ENCODE measurements at places on chromosomes 4 and X.

- DNase-seq: no peak
Measured at GRCh38 chrX:42809569-42809968, 31.6 kb upstream of the PPP1R2C start.

GRCh38 chrX:131068945-131069719, 11.0 kb downstream of the ARHGAP36 start:
- no peak for DNase-seq

DNA sequence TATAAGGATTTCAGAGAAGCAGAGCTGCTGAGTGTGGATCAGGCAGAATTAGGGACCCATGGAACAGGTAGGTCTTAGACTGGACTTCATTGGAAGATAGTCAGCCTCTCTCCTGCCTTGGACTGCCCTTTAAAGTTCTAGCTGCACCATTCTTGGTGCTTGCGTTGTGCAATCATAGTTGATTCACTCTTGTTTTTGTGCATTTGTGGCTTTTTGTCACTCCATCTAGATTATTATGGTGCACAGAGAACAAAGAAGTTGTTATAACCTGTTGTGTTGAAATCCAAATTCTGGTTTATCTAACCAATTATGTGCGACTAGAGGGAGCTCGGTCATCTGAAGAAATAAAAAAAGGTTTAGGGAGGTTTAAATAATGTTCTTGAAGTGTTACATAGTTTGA, 59.3 kb downstream of the JADE1 start:
- no peak for DNase-seq

- DNase-seq: no peak
Measured at GRCh38 chrX:139049465-139049864, 337.9 kb upstream of the FGF13 start.

DNA sequence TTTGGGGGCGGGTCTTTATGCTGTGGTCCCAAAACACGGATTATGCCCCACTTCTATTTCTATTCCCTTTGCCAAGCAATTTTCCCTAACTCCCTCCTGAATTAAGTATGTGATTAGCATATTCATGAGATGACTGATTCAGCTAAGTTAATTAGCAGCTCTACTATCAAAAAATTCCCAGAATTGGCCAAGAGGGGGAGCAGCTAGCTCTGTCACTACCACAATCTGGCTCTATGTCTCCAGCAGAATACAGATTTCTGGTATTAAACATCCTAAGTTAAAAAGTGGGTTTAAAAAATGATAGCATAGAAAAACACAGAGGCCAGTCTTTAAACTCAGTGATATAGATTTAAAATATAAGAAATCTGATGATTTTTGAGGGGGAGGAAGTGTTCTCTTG, 80.3 kb downstream of the GPC4 start:
- no peak for DNase-seq

DNA sequence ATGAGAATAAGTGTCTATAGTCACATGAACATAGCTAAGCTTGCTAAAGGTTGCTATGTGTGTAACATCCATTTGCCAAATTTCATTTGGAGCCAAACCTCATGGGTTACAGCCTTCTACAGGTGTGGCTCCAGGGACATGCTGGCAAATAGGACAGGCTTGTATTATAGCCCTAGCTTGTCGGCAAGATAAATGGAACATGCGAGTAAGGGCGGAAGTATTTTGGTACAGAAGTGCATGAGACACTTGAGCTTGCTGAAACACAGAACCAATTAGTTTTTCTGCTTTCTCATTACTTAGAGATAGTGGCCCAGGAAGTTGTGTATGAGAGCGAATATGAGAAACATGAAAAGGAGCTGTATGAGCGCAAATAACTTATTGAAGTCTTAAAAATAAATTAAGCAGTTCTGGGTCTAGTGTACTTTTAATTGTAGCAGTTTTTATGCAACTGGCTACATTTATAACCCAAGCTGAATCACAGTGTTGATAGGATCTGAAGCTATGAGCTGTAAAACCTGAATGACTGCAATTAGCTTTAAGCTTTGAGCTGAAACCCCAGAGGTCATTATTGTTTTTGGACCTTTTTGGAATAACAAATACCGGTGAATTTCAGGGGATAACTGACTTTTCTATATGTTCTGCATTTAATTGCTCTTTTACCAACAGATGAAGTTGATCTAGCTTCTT, 64.6 kb downstream of the KDM5C start:
- DNase-seq: no peak

DNA sequence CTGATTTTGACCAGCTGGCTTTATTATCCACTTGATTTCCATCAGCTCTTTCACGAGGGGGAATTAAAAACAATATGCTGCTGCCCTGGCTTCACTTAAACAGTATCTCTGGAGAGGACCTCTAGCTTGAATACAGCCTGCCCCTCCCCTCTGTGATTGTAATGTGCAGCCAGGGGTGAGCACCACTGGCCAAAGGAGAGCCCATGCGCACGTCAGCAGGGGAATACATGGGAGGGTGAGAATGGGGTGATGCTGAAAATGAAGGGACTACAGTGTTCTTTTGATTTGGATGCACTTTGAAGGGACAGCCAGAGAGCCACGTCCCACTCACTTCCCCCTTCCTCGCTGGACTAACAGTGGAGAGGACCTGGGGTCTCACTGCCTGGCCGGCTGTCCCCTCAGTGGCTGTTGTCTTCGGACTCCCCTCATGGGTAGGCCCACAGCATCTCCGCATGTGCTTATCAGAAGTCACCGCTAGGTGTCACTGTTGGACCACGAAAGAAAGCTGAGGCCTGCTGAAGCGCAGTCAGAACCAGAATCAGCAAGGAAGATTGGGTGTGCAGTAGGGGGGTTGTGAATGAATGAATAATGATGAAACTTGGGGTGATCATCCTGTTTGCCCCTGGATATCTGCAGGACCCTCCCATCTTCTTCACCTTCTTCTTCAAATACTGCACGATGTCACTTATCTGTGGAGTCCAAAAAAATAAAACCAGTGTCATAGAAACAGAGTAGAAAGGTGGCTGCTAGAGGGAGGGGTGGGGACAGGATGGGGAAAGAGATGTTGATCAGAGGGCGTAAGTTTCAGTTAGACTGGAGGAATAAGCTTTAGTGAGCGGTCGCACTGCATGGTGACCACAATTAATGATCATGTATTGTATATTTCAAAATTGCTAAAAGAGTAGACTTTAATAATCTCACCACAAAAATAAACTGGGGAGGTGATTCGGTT, 32.8 kb downstream of the CLCN4 start:
- DNase-seq: peak; percentile 49

GRCh38 chr4:154015578-154015977, 226.7 kb upstream of the SFRP2 start:
- no peak for DNase-seq

DNA sequence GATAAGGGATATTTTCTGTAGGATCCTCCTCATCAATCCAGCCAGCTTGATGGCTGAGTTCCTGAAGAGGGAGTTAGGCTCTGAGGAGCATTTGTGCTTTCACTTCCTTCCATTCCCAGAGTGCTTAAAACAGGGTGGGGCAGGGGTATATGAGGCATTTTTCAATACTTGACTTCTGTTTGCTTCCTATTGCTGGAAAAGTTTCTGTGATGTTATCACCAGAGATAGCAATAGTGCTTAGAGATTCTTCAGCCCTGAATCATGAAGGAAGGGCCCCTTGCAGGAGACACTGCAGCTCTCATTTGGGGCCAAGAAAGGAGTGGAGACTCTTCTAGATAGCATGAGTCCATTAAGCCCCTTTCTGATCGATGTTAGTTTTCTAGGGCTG, 166.7 kb upstream of the RPS6KA3 start:
- no peak for DNase-seq

DNA sequence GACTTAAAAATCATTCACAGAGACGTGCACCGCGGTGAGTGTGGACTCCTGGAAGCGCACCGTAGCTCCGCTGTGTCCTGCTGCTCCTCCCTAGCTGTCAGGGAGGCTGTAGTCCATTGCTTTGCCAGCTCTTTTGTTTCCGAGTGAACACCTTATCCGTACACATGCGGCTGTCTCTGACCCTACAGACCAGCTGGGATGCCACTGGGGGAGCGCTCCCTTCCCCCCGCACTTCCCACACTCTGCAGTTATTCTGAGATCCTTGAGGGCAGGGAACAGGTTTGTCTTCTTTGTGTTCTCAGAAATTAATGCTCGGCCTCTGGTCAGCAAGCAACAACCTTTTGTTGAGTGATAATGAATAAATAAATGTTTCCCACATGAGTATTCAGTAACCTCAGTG, 33.7 kb upstream of the MSANTD1 start:
- DNase-seq: no peak
